Stimulated activated CD8-positive, alpha-beta memory T cell treated with anti-CD3 and anti-CD28 coated beads, Interleukin-4, amount 100 ng/mL, for 4 hours (primary cell): ENCODE measurements at places on chromosomes 12 and 14.

GRCh38 chr12:47237751-47238211, 158.0 kb upstream of the AMIGO2 start:
- no peak for DNase-seq

GRCh38 chr12:125981610-125982253, 916.5 kb downstream of the AACS start:
- DNase-seq: no peak

GRCh38 chr14:70698288-70698687, 56.6 kb downstream of the TTC9 start:
- DNase-seq: no peak

GRCh38 chr14:88463318-88463717, 77.9 kb downstream of the SPATA7 start:
- no peak for DNase-seq
